ENCODE measurements at places on chromosomes 2 and 18. TPM values are rescaled to one million over a fixed set of nuclear protein-coding genes. Genes with fewer than 3 reads are reported as not detected.

DNA sequence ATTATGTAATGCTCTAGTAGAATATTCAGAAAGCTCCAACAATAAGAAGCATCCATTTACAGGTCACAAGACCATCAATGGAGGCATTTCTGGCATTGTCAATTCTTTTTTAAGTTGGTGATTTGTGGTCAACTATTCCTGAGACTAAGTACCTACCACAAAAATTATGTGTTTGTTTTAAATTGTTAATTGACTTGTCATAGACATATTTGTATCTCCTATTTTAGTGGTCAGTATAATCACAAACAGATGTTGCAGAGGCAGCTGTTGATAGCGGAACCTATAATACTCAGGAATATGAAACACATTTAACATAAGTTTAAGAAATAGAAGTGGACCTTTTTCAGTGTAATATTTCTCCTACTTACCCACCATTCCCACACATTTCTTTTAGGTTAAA, 430.1 kb downstream of the CCDC85A start:
- H3K27ac ChIP-seq = no peak overlapping the region
- no peaks in the 10 kb centered on the region for H3K4me1 ChIP-seq
- no peaks in the 10 kb centered on the region for H3K27me3 ChIP-seq
- DNase-seq = no peak
- no peaks in the 10 kb centered on the region for H3K36me3 ChIP-seq
- H3K4me3 ChIP-seq = no peak overlapping the region

DNA sequence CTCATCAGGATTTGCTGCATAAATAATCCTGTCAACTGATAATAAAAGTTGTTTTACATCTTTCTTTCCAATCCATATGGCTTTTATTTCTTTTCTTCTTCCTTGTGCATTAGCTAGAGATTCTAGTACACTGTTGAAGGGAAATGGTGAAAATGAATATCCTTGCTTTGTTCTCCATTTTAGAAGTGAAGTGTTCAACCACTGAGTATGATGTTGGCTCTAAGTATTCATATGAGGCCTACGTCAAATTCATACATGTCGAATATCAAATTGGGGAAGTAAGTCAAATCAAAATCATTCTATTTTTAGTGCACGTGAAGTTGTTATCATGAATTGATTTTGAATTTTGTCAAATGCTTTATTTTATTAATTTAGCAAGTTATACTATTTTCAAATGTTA, 7.8 kb upstream of the ACKR3 start:
- no peak overlapping the region for H3K27ac ChIP-seq
- no peaks in the 10 kb centered on the region for H3K36me3 ChIP-seq
- DNase-seq = no peak
- no peak overlapping the region for H3K4me3 ChIP-seq
- H3K4me1 ChIP-seq = peaks cover under 1% of the 10 kb centered on the region

- no peaks in the 10 kb centered on the region for H3K27me3 ChIP-seq
- no peak overlapping the region for H3K4me3 ChIP-seq
- no peaks in the 10 kb centered on the region for H3K4me1 ChIP-seq
- no peak overlapping the region for H3K27ac ChIP-seq
- no peak for DNase-seq
- H3K36me3 ChIP-seq = no peaks in the 10 kb centered on the region
Measured at GRCh38 chr2:203849010-203849409, 18.6 kb upstream of the CTLA4 start.

- H3K4me1 ChIP-seq = no peaks in the 10 kb centered on the region
- H3K4me3 ChIP-seq = no peak overlapping the region
- no peaks in the 10 kb centered on the region for H3K36me3 ChIP-seq
- DNase-seq = no peak
Measured at GRCh38 chr2:209943776-209944175, 58.7 kb upstream of the RPE start.

DNA sequence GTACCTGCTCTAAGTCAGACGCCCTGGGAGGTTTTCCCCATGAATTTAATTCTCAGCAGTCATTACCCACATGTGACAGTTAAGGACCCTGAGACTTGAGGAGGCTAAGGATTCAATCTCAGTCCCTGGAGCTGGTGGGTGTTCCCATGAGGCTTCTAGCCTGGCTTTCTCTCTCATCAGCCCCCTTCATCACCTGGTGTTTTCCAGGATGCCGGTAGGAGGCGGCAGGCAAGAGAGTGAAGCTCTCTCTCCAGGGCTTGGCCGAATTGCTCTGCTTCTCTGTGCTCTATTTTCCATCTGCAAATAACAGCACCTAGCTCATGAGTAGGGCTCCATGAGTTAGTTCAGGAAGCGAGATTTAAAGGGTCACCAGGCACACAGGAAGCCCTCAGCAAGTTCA, 241.9 kb downstream of the PTPRM start:
- H3K27ac ChIP-seq = no peak overlapping the region
- H3K36me3 ChIP-seq = no peaks in the 10 kb centered on the region
- H3K27me3 ChIP-seq = no peaks in the 10 kb centered on the region
- H3K4me1 ChIP-seq = no peaks in the 10 kb centered on the region
- DNase-seq = no peak

DNA sequence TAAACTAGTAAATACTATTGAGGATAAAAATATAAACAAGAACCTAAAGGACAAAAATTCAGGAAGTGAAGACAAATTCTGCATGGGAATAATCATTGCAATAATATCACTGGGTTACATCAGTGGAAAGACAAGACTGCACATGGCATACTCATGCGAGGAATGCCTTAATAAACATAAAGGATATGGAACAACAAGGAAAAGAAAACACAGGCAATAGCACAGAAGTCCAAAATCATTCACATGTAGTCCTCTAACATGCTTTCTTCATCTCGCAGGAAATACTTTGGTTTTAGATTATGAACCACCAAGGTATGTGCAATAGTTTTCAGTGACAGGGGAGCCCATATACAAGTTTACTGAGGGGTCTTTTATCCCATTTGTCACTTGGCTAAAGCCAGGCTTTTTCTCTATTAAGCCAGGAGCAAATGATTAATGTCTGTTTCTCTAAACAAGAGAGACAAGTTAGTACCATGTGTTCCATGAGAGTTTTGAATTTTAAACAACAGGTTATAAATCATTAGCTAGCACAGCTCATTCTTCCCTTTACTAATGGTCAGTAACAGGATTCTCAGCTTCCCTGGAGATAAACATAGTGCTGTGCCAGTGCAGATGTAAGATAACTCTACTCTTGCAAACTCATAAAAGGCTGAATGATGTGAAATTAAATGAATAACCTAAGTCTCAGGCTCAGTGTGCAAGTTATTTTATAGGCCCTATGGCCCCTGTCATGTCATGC, 353.6 kb upstream of the FSIP2 start:
- H3K27ac ChIP-seq = no peak overlapping the region
- no peak overlapping the region for H3K4me3 ChIP-seq
- no peaks in the 10 kb centered on the region for H3K4me1 ChIP-seq
- DNase-seq = no peak

DNA sequence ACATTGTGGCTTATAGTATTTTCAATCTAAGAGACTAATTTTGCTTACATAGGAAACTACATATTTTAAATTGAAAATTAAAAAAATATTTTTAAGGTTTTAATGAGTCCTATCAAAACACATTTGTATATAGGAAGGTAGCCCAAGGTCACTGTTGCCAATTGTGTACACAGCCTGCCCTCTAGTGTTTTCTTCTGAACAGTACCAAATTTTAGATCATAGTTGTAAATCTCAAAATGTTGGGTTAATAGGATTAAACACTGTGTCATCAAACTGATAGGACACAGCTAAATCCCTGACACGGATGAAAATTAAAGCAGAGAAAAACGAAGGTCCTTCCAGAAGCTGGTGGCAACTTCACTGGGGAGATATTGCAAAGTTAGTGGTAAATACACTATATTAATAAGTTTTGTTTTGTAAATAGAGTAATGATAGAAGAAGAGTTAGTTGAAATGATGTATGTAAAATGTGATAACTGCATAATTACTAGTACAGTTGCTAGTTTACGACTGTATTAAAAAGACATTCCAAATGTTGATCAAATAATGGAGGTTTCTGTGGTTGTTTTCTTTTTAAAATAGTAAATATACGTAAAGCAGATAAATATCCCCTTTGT, 19.7 kb downstream of the CLUL1 start:
- no peaks in the 10 kb centered on the region for H3K36me3 ChIP-seq
- no peaks in the 10 kb centered on the region for H3K4me1 ChIP-seq
- DNase-seq = no peak

- no peak overlapping the region for H3K27ac ChIP-seq
- no peaks in the 10 kb centered on the region for H3K27me3 ChIP-seq
Measured at GRCh38 chr2:5394223-5394622, 298.0 kb upstream of the SOX11 start.

DNA sequence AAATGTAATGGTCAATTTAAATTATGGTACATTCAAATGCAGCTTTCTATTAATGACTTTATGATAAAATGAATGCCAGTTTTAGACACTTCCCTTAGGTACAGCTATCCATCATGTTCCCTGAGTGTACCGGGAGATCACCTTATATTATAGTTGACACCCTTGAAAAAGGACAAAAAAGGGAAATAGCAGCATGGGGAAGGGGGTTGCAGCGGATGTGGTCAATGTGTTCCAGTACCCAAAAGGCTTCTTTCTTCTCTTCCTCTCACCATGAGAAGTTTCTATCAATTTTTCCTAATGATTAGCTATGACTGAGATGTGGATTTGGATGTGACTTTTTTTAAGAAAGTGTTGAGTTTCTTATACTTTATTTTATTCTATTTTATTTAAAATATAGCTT, 154.4 kb downstream of the CCDC85A start:
- no peak overlapping the region for H3K4me3 ChIP-seq
- H3K27ac ChIP-seq = no peak overlapping the region
- H3K27me3 ChIP-seq = no peaks in the 10 kb centered on the region
- no peaks in the 10 kb centered on the region for H3K36me3 ChIP-seq
- H3K4me1 ChIP-seq = no peaks in the 10 kb centered on the region

DNA sequence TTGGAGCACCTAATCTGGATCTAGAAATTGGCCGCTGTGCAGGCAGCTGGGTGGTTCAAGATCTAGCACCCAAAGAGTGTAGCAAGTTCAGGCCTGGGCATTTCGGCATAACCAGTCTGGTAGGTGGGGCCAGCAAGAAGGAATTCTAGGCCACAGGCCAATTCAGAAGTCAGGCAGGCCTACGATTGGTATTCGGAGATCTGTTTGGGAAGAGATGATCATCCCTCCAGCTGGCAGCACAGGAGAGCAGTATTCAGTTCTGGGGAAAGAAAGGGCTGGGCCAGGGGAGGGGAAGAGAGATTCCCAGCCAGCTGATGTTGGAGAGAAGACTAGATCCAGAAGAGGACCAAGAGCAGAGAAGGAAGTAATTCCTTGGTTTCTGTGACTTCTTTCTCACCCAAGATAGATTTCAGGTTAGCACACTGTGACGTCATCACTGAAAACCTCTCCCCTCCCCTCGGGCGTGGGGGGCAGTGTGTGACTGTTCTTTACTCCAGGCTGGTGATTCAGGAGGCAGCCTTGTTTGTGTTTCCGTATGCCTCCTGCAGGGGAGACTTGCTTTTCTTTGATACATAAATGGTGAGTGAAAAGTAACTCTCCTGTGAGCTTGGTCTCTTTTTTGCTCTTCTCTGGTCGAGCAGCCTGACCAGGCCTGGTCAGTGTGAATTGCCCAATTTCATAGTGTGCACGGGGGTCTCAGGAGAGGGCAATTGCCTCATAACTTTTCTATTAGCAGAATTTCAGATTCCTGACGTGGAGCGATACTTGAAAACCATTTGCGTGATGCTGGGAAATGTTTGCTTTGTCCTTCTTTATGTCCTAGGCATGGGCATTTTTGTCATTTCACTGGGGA, 61.1 kb downstream of the MEIS1 start:
- H3K4me3 ChIP-seq = no peak overlapping the region
- no peaks in the 10 kb centered on the region for H3K36me3 ChIP-seq
- peak; percentile 46 for DNase-seq
- H3K27me3 ChIP-seq = no peaks in the 10 kb centered on the region
- no peaks in the 10 kb centered on the region for H3K4me1 ChIP-seq

DNA sequence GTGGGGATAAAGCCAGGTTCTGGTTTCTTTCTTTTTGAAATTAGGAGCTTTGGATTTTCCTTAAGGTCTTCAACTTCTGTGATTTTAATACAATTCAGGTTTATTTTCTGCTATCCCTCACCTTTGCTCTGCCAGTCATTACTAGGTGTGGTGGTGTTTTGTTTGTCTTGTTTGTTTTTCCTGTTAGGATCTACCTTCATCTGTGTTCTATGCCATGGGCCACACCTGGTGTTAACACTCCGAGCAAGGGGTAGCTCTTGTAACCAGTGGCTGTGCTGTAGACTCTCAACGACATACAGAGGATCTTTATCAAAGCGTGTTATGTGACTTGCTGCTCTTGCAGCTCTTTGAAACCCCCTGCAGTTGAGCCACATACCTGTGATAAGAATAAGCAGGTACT, 38.6 kb downstream of the MGAT5 start:
- no peak overlapping the region for H3K4me3 ChIP-seq
- H3K36me3 ChIP-seq = no peaks in the 10 kb centered on the region
- H3K27me3 ChIP-seq = no peaks in the 10 kb centered on the region
- no peak for DNase-seq
- no peaks in the 10 kb centered on the region for H3K4me1 ChIP-seq
- peak overlapping the region; percentile 85 for H3K27ac ChIP-seq

- no peak for DNase-seq
- no peak overlapping the region for H3K4me3 ChIP-seq
- H3K27me3 ChIP-seq = no peaks in the 10 kb centered on the region
Measured at GRCh38 chr2:218429911-218430692, 11.2 kb downstream of the VIL1 start.

DNA sequence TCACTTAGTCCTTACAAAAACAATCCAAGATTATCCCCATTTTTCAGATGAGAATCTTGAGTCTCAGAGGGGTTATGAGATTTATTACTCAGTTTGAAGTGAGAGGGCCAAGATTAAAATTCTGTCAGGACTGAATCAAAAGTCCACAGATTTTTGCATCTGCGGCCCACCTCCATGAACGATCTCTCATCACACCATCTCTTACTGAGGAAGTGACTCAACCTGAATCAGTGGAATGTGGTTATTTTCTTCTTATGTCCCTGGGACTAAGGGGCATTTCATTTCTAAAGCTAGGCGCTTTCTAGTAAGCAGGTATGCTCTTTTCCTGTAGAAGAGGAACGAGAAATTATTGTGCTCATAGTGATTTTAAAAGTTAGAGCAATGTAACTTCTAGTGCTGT, 360.3 kb upstream of the SPHKAP start:
- no peaks in the 10 kb centered on the region for H3K27me3 ChIP-seq
- H3K27ac ChIP-seq = no peak overlapping the region
- H3K36me3 ChIP-seq = no peaks in the 10 kb centered on the region
- DNase-seq = no peak

The INHBB gene
- total RNA-seq = 35.0 TPM

The ABCA12 gene
- 3.6 TPM for total RNA-seq

The SRD5A2 gene
- total RNA-seq = 0.32 TPM
